Ascending aorta (tissue), 2 donors: ENCODE measurements at places on chromosomes 4 and X.

GRCh38 chr4:61532336-61533000, 332.3 kb downstream of the ADGRL3 start:
- no peak for DNase-seq

GRCh38 chr4:172997217-172997609, 171.4 kb upstream of the GALNT7 start:
- no peak for DNase-seq

DNA sequence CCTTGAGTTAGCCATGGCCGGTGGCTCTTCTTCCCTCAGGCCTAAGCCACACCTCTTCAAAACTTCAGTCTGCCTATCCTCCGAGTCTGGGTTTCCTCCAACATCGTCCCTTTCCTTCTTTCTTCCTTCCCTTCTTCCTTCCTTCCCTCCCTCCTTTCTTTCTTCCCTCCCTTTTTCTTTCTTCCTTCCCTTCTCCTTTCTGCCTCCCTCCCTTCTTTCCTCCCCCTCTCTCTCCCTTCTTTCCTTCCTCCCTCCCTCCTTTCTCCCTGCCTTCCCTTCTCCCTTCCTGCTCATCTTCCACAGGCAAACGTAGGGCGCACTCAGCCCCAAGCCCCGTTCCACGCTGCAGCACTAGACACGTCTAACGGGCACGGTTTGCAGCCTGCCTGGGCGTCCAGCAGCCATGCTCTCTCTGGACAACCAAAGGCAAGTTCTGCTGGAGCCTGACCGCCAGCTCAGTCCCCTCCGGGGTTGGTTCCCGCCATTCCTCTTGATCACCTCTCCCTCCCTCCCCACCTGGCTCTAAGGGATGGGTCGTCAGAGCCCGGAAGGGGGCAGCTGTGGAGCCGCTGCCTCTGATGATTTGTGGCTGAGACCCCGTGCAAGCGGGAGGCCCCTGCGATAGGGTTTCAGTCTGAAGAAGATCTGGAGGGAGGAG, 34.1 kb upstream of the CLDN24 start:
- no peak for DNase-seq

DNA sequence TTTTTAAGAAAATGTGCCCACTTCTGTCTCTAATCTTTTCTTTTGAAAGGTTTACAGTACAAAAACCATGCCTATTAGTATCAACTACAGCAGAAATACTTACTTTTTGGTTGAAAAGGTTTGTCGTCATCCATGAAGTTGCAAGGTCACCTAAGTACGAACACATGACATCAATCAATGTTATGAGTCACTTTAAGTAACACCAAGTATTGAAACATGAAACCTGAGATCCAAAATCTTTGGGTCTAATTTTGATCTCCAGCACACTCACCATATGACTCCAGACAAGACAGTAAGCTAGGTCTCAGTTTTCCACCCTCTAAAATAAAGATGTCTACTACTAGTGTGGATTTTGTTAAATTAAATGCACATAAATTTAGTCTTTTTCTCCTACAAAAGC, 8.4 kb downstream of the ZNF280C start:
- no peak for DNase-seq

DNA sequence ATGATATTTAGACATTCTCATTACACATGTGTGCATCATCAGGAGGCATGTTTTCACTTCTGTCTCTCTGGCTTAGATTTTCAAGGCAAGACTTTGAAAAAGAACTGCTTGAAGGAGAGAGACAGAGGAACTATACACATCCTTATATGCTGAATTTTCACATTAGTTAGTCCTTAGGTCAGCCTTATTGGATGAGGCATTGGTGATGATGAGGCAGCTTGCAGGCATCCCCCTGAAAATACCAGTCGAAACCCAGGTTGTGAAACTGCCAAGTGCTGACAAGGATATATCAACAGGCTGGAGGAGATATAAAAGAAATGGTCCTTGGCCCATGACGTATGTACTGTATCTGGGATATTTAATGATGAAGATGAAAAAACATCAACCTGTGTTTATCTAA, 297.2 kb upstream of the AADAT start:
- no peak for DNase-seq

DNA sequence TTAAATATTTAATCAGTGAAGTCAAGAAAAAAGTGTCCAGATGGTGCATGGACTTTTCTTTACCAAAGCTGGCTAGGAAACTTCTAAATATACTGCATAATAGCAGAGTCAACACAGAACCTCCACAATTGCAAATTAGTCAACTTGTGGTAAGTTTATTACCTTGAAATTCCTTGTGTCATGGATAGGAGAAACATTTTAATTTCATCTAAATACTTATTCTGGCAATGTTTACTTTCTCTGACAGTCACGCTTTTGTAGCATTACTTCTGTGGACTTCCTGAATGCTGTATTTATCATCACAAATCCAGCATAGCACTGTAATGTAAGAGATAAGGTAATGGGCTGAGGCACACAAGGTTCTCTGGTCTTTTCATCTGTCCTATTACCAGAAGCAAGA, 2266.1 kb downstream of the PCDH7 start:
- no peak for DNase-seq

GRCh38 chrX:128216364-128216763, 164.2 kb upstream of the ACTRT1 start:
- no peak for DNase-seq

DNA sequence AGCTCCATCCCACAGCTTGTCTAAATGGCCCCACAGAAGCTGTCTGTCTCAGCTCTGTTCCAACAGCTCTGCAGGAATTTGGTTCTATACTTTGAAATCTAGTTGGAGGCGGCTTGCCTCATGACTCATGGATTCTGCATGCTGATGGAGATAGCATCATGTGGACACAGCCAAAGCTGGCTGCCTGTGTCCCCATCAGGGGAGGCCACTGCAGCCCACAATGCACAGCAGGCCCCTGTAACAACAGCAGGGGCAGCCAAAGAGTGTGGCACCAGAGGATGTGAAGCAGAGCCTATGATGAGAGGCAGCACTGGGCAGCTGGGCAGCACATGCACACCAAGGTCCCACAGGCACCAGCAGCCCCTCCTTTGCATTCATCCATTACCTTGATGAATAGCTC, 67.2 kb downstream of the DCAF12L1 start:
- no peak for DNase-seq

- no peak for DNase-seq
These were observed 213.8 kb upstream of the LDB2 start for GRCh38 chr4:17112292-17112659.

DNA sequence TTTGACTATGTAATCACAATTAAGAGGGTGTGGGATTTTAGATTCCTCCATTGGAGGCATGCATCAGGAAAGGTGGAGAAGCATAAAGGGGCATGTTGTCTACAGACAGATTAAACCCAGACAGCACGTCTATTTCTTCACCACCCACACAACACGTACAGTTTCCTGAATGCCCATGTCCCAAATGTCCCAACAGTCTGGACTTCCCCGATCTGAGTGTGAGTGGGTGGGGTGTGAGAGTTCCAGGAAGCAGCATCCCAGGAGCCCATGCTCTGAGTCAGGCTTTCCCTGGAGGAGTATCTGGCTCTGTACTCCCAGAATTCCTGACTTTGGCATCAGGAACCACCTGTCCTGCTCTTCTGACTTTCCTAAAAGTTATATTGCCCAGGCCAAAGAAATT, 30.8 kb upstream of the NDP start:
- no peak for DNase-seq

DNA sequence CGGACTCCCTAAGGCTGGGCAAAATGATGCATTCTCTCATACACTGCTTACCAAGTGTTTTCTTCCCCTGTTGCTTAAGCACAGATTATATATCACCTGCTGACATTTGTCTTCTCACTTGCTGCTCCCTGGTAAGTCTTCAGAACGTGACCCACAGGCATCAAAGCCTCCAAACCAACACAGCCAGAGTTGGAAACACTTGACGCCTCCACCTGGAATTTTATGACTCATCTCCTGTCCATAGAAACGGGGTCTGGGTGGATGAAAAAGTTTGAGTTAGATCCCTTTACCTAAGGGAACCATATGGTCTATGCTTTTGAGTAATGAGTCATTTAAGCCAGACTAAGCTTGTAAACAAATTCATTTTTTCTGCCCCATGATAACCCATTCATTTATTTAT, 251.6 kb downstream of the USP46 start:
- DNase-seq = no peak
